ENCODE measurements at places on chromosomes 7 and 10.
A peak's percentile ranks its signal among the peaks of the same experiment; 100 is the strongest.

DNA sequence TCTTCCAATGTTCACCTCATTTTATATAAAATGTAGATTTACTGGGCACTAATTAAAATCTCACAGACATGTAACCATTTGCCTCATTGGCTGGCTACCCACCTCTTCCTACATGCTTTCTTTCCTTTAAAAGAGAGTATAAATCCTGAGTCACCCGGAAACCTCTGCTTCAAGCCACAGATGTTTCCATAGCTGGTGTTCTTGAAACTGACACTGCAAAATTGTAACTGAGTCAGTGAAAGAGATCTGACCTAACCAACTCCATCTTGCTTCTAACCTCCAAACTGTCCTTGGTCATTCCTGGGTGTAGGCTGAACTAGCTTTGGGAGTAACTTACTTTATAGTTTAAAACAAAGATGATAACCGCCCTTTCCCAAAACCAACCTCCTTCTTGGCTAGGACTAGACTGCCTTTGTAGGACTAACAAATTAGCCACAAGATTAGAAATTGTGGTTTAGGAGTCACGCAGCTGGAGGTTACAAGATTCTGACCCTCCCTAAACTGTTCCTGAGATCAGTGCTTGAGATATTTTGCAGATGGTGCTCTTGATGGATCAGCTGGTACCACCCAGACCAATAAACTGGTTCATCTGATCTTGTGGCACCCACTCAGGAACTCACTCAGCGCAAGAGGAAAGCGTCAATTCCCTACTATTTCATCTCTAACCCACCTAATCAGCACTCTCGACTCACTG, 33.5 kb downstream of the SVOPL start:
- no peak for DNase-seq

DNA sequence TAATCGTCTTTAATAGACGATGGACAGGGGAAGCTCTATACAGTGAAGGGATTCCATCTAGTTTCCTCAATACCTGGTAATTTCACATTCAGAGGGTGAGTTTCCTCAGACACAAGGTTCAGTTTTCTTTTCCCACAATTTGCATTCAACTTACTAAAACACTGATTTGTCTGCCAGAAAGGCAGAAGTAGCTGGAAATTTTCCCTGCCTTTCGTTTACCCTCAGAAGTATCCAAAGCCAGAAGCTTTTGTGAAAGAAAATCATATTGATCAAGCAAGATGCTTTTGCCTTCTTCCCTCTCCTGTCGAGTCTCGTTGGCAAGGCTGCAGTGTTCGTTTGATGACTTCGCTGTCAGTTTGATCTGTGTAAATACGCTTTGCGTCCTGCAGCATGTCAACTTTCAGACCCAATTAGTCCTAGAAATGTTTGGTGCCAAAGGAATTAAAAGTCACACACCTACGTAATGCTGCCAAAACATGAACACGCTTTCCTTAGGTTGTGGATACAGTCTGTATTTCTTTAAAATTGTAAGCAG, 631.9 kb upstream of the FOXK1 start:
- no peak for DNase-seq

- no peak for DNase-seq
These were observed 341.6 kb downstream of the PLXNA4 start for GRCh38 chr7:132234711-132235110.

DNA sequence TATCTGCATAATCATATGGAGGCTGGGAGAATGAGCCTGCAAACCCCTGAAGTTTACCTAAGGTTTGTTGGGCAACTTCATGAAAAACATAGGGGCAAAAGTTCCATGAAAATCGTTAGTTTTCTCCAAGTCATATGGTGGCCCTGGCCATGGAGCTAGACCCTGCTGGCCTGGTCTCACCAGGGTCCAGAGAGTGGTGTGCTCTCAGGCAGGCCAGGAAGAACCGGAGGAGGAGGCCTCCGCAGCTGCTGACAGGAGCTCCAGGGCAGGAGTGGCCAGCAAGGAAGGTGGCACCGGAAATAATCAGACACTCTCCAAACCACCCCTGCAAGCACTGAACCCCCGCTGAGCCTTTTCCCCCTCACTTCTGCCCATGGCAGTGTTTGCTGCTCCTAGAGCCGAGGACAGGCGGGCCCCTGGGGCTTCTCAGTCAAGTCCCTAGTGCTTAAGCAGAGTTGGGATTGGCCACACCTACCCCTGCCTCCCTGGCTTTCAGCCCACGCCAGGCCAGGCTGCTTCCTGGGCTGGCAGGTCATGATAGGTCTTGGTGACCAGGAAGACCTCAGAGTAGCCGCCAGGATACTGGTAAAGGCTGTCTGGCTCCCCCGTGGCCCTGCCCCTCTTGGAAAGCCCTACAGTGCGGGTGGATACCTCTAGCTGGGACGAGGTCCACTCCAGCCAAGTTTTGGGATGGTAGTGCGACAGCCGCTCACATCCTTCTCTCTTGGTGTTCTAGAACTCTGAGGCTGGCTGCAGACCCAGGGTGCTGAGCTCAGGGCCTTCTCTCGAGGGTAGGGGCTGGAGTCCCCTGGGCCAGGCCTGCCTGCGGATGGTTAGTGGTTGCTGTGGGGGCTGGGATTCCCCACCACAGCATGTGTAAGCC, 242.8 kb downstream of the MGMT start:
- DNase-seq: no peak

- no peak for DNase-seq
These were observed 83.4 kb downstream of the DOCK4 start for GRCh38 chr7:112122798-112123197.

GRCh38 chr7:98177553-98177952, 33.7 kb upstream of the BHLHA15 start:
- DNase-seq: no peak

GRCh38 chr10:3829156-3830050, 44.4 kb upstream of the KLF6 start:
- DNase-seq: no peak

GRCh38 chr7:145478541-145478940, 638.1 kb upstream of the CNTNAP2 start:
- DNase-seq: no peak

DNA sequence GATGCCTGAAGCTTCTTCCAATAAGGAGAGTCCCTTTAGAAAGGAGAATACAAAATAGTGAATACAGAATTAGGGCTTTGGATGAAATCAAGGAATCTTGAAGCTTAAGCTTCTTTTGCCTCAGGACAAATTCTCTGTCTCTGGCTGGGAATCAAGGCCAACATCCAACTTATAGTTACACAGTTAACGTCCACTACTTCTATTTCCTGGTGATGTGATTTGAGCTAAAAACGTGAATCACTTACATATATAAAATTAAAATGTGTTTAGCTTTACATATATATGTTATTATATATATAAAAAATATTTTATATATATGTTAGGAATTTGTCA, 11.4 kb upstream of the INPP5F start:
- DNase-seq: no peak

DNA sequence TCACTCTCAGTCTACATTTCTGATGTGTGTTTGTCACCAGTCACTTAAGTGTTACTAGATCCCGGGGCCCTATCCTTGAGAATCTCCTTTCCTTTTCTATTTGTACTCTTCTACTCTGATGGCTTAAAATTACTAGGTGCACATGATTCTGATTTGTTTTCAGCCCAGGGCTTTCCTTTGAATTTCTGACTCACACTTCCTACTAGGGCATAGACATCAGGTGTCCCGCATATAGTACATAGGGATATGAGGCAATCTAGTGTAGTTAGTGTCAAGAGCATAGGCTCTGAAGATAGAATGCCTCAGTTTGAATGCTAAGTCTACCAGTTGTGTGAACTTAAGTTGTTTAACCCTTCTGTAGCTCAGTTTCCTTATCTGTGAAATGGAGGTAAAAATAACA, 49.4 kb upstream of the LRRN3 start:
- no peak for DNase-seq

DNA sequence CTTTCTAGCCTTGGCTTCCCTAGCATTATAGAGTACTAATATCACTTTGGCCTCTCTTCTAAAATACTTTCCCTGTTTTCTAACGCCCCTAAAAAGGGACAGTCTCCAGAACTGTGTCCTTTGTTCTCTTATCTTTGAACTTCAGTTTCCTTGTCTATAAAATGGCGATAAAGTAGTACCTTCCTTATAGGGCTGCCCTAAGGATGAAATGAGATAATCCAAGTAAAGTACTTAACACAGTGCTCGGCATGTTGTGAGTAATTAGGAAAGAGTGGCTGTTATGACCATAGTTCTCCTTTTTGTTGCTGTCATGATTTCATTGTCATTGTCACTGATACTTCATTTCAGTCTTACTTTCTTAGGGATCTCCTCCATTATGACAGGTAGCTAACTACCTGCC, 114.7 kb downstream of the EXOC4 start:
- no peak for DNase-seq

- DNase-seq: peak; percentile 63
These were observed 12.2 kb downstream of the CPA2 start for GRCh38 chr7:130278860-130279259.

DNA sequence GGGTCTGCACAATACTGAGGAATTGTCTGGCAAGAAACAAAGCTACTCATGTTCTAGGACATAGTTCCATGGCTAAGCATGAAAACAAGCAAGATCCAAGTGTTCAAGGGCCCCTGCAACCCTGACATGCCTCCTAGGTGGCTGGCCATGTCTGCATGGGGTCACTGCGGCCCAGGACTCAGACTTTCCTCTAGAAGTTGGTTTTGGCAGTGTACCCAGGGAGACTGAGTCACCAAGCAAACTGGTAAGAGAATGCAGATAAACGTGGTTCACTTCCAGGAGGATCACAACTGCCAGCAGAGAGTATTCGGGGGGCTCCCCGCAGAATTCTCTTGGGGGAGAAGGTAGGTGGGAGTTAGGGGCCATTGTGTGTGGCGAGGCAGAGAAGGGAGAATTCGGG, 7.4 kb upstream of the PFKFB3 start:
- no peak for DNase-seq

- DNase-seq: no peak
These were observed 259.6 kb downstream of the RPS24 start for GRCh38 chr10:78292982-78293865.

GRCh38 chr10:45560262-45560661, 112.3 kb downstream of the ZFAND4 start:
- no peak for DNase-seq

GRCh38 chr10:43137717-43138020, 576 bp upstream of the CSGALNACT2 start:
- no peak for DNase-seq

GRCh38 chr7:98137826-98138151, 31.1 kb downstream of the LMTK2 start:
- DNase-seq: no peak

DNA sequence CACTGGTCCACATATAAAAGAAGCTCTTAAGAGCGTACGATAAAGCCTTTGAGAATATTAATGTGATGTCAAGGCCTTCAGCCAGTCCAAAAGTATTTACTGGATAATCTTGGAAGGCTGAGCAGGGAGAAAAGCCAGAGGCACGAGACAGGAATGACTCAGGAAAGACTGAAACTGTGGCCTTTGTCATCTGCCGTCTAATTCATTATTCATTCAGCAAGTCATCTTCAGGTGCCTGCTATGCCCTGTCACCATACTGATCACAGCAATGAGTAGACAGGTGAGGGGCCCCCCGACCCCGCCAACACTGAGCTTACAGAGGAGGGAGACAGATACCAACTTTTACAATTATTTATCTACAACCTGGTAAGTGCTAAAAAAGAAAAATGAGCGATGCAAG, 78.9 kb downstream of the VOPP1 start:
- no peak for DNase-seq

DNA sequence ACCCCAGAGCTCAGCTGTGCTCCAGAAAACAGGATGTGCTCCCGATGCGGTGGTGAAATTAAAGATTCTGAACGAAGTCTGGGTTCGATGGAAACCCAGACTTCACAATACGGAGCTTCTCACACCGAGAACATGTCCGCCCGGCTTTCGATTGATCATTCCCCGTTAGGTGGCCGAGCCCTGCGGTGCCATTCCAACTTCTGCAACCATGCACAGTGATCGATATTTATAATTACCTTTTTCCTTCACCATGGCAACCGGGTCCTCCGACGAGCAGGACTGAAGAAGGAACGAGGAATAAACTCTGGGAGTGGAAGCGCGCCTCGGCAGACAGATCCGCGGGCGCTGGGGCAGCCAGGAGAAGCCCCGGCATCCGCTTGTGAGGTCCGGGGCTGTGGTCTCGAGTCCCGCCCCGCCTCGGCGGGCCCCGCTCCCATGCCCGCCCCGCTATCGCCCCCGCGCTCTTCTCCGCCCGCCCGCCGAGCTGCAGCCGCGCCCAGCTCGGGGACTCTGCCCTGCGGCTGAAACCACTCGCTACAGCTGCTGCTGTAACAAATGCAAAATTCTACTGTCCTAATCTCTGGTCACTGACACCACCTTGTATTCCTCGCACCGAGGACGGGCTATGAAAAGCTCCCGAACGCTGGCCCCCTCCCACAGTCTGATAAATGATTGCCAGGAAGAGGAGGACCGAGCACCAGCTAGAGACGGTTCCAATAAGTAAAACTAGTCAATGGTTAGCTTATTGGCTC, 26.2 kb downstream of the ABLIM1 start:
- no peak for DNase-seq

DNA sequence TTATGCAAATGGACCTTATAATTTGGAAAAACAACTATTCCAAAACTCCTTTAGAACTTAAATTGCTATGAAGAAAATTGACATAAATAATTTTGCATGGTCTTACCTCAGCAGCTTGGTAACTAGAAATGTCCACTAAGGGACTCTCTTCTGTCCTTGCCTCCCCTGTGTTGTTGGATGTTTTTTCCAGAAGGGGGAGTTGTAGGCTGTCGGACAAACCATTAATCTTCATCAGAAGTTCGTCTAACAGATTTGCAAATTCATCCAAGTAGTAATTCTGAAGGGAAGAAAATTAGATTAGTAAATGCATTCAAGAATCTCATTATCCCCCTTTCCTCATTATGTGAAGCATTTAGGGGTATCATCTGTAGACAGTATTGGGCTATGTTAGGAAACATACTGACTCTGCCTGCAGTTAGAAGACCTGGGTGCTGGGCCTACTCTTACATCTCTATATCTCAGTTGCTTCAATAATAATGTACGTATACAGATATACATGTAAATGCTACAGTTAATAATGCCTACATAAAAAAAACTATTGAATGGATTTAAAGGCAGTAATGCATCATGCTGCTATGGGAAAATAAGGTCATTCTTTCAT, 155.6 kb downstream of the PKD1L1 start:
- no peak for DNase-seq

DNA sequence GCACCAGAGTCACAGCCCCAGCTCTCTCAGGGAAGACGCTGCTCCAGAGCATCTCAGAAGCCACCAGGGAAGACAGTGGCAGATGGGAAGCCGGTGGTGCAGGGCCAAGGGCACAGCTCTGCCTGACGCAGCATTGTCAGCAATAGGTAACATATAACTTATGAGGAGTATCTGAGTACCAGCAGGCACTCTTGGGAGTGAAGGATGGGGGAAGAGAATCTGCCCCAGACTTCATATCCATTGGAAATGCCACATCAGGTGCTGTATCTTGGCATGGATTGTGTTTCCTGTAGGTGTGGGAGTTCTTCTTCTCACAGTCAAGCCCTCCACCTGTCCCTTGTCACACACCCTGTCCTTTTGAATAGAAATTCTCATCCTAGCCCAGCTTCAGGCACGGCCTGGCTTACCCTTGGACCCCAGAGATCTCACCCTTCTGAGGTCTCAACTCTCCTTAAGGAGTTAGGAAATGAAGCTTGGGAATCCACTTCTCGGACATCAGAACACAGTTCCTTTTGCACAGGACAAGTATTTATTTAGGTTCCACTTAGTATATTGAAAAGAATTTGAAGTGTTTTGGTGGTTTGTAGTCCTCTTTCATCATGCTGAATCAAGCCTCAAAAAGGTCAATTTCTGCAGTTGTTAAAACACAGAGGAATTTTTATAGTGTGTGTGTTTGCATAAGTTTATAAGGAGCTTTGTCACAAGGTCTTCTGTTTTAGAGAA, 9.9 kb downstream of the EPDR1 start:
- no peak for DNase-seq

- no peak for DNase-seq
These were observed 75.6 kb downstream of the MYOF start for GRCh38 chr10:93406364-93407145.
